ENCODE measurements at places on chromosomes 2 and 18.

DNA sequence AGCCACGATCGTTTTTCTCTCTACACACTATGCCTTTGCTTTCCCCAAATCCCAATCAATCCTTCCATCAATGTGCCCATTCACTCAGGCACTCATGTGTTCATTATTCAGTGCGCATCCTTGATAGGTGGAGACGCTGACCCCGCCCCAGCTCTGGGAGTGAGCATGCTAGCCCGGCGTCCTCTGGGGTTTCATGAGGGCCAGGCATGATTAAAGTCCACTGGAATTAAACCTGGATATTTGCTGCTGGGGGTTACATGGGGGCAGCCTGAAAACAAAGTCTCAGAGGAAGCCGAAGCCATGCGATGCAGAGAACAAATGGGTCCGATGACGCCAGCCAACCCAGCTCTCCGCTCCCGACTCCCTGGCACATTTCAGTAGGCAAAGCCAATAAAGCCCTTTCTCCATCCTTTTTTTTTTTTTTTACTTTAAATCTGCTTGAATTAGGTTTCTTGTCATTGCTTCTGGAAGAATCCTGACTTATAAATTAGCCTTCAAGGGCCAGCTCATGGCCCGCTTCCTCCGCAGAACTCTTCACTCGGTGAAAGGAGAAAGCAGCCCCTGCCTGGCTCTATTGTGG, 316.4 kb upstream of the ID2 start:
- no peak for DNase-seq
- H3K27me3 ChIP-seq: no peaks in the 10 kb centered on the region
- H3K4me1 ChIP-seq: no peaks in the 10 kb centered on the region
- no peaks in the 10 kb centered on the region for H3K36me3 ChIP-seq

GRCh38 chr2:1117569-1117968, 166.9 kb downstream of the SNTG2 start:
- H3K4me3 ChIP-seq: no peak overlapping the region
- no peak overlapping the region for H3K27ac ChIP-seq
- no peaks in the 10 kb centered on the region for H3K4me1 ChIP-seq

GRCh38 chr2:142750858-142751257, 126.6 kb upstream of the KYNU start:
- no peaks in the 10 kb centered on the region for H3K36me3 ChIP-seq
- DNase-seq: no peak
- H3K4me3 ChIP-seq: no peak overlapping the region
- H3K27ac ChIP-seq: no peak overlapping the region
- H3K27me3 ChIP-seq: no peaks in the 10 kb centered on the region
- no peaks in the 10 kb centered on the region for H3K4me1 ChIP-seq

DNA sequence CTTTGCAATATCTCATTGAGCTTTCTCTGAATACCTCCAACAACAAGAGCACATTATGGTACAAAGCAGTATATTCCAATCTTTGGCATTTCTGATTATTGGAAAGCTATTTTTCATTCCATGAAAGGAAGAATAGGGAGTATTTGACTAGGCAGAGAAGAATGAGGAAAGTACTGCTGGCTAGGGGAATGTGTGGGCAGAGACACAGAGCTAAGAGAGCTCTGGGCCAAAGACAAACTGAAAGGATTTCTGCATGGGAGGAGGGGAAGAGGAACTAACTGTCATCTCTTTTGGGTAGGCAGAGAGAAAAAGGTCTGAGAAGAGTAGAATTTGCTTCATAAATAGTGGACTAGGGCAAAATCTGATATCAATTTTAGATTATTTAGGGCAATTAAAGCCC, 150.8 kb downstream of the CCDC85A start:
- H3K4me3 ChIP-seq: no peak overlapping the region
- H3K27me3 ChIP-seq: no peaks in the 10 kb centered on the region
- H3K27ac ChIP-seq: no peak overlapping the region
- no peak for DNase-seq
- no peaks in the 10 kb centered on the region for H3K4me1 ChIP-seq
